ENCODE measurements at places on chromosomes 5 and 9.
A peak's percentile ranks its signal among the peaks of the same experiment; 100 is the strongest.

- no peak for DNase-seq
Measured at GRCh38 chr5:141641634-141642267, 5.0 kb downstream of the RELL2 start.

- peak; percentile 71 for DNase-seq
Measured at GRCh38 chr5:80082731-80083100, 47.6 kb downstream of the THBS4 start.

DNA sequence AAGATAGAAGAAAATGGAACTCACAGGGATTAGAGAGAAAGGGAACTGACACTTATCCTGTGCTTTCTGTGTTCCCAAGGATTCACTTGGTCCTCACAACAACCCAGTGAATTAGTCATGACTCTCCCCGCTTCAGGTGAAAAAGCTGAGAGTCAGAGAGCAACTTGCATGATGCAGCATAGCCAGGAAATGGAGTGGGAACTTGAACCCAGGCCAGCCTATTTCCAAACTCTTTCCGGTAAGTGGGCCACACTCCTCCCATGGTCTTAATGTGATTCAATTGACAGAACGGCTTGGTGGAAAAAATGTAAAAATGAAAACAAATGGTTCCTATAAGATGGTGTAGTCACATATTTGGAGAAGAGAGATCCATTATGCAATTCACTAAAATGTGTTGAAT lies 45.9 kb upstream of the CEMIP2 start:
- no peak for DNase-seq

- no peak for DNase-seq
Measured at GRCh38 chr5:107422494-107422893, 248.2 kb downstream of the EFNA5 start.

DNA sequence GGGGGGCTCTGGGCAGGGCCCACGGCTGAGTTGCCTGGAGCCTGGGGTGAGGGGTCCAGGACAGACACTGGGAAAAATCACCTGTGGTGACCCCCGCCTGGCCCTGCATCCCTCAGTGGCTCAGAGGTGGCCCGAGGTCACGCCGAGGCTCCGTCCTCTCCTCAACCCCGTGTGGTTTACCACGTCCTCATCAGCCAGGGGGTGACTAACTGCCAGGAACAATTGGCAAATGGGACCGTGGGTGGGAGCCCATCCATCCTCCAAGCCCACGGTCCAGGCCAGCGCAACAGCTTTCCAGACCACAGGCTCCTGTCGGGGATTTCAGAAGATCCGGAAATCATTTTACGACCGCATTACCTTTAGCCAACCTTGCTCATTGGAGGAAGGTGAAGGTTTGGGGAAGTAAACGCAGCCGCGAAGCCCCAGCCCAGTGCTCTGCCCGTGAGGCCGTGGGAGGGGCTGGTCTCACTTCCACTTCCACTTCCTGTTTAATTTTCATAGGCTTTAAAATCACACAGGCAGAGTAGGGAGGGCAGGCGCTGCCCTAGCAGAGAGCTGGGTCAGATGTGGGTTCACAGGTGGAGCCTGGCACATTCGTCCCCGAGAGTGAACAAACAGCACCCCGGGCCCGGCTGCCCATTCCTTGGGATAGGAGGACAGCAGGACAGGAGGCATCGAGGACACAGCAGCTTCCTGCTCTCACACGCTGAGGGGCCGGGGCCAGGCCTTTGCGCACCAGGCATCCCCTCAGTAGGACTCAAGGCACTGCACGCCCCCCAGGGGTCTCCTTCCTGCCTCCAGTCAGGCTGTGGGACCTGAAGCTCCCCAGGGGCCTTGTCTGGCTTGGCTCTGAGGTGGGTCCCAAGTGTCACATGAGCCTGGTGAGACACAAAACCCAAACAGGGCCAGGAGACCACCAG lies 19.8 kb upstream of the SLC9A3 start:
- DNase-seq, result peak; percentile 28

GRCh38 chr9:36717276-36717675 lies 144.6 kb downstream of the MELK start:
- DNase-seq, result no peak

DNA sequence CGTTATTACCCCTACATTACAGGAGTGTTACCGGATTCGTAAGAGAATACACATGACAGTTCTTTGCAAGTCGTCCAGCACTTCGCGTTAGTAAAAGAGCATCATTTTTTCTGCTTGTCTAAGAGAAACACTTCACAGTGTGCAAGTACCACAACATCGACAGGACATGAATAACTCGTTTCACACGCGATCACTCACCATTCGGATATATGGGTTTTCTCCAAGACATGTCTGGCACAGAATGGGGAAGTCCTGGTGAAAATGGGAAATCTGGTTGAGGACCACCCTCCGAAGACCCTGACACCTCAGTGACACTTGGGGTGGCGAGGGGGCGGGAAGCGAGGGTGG lies 642 bp downstream of the RBM22 start:
- DNase-seq, result no peak

DNA sequence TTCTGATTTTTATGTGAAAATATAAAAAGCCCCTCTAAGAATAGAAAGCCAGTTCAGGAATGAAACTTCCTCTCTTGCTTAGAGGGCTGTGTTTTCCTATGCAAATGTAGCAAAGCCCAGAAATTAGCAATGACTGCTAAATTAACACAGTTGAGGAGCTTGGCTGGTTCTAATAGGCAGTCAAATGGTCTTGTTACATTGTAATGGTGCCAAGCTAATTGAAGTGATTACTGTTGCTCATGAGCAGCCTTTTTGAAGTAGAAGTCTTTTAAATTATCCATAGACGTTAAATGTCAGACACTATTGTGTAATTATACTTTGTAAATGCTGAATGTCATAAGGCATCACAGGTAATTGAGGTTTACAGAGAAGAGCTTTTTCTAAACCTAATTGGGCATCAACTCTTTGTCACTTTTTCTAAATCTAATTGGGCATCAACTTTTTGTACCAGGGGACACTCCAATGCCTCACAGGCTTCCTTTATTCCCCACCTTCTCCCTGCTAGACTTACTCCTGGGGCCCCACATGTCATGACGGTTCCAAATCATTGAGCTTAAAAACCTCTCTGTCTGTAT lies 229.1 kb downstream of the PSAT1 start:
- no peak for DNase-seq

DNA sequence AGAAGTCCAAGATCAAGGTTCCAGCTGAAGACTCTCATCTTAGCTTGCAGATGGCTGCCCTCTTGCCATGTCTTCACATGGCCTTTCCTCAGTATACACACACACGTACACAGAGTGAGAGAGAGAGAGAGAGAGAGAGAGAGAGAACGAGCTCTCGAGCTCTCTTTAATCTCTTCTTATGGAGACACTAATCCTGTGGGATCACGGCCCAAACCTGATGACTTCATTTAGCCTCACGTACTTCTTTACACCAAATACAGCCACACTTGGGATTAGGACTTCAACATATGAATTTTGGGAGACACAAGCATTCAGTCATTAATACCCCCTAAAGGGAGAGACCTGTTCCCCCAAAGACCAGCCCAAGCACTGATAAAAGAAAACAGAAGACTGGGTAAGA lies 42.8 kb downstream of the SIL1 start:
- DNase-seq, result no peak

DNA sequence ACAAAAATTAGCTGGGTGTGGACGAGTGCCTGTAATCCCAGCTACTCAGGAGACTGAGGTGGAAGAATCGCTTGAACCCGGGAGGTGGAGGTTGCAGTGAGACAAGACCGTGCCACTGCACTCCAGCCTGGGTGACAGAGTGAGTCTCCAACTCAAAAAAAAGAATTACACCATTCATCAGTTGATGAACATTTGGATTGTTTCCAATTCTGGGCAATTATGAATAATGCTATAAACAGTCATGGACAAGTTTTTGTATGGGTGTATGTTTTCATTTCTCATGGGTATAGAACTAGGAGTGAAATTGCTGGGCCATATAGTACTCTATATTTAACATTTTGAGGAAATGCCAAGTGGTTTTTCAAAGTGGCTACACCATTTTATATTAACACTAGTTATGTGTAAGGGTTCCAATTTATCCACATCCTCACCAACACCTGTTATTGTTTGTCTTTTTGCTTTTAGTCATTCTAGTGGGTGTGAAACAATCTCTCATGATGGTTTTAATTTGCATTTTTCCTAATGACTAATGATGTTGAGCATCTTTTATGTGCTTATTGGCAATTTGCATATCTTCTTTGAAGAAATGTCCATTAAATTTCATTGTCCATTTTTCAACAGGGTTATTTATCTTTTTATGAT lies 9.0 kb upstream of the CCDC125 start:
- DNase-seq, result no peak

DNA sequence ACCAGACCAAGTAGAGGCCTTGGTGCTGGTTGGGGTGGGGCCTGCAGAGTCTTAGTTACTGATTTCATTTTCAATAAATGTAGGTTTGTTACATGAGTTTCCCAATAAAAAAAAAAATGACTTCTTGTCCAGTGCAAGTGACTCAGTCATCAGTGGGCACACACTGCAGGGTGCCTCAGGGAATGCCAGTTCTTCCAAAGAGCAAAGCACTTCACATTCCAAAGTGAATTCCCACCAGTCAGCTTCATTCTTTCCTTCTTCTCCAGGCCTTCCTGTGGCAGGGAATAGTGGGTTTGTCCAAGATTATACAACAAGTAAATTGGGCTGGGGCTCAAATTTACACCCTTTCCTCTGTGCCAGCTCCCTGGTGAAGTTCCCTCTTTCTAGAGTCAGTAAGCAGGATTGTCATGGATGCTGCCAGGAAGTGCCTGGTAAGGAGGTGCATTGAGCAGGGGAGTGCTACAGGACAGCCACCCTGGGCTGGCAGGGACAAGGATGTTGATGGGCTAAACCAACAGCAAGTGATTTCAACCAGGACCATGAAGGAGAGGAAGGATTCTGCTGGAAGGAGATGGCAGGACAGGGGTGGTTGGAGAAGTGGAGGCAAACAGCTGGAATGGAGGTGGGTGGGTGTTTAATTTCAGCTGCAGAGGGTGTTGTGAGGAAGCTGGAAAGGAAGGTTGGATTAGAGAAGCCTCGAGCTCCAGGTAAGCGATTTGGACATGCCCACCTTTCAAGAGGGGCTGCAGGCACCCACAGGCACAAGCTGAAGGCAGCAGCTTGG lies 3.7 kb upstream of the B4GALT7 start:
- no peak for DNase-seq

DNA sequence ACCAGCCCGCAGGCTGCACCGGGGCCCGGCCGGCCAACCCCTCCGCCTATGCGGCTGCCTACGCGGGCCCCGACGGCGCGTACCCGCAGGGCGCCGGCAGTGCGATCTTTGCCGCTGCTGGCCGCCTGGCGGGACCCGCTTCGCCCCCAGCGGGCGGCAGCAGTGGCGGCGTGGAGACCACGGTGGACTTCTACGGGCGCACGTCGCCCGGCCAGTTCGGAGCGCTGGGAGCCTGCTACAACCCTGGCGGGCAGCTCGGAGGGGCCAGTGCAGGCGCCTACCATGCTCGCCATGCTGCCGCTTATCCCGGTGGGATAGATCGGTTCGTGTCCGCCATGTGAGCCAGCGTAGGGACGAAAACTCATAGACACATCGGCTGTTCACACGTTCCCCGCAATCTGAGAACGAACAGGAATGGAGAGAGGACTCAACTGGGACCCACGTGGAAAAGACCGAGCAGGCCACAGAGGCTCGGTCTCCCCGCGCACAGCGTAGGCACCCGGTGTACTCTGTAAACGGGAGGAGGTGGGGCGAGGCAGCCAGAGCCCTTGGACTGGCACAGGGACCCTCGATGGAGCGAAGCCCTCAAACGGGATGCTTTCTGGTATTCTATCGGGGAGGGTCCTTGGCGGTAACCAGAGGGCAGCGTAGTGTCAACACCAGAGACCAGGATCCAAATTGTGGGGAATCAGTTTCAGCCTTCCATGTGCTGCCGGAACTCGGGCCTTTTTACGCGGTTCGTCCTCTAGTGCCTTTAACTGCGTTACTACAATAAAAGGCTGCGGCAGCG lies 1.9 kb downstream of the FOXE1 start:
- no peak for DNase-seq

- no peak for DNase-seq
Measured at GRCh38 chr5:90590-91547, 1.1 kb upstream of the PLEKHG4B start.

DNA sequence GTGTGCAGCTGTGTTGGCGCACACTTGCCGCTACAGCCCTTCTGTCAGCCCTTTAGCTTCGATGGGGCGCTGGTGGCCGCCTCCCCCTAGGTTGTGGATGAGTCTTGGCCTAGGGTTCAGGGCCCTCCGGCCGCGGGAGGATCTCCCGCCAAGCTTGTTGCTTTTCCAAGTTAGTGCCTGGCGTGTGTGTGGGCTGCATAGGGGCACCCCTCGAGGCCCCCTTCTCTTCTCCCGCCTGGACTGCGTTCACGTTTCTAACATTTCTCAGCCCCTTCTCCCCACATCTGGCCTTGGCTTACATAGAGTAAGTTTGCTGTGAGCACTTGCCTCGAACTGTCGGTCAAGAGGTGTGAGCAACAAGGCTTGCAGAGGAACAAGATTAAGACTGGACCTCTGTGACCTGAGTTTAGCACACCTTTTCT lies 413 bp upstream of the OXCT1 start:
- DNase-seq, result no peak

- no peak for DNase-seq
Measured at GRCh38 chr9:127963041-127963358, 17.8 kb downstream of the EEIG1 start.

- DNase-seq, result no peak
Measured at GRCh38 chr9:98142182-98142907, 23.3 kb upstream of the TRIM14 start.
